ENCODE measurements at places on chromosomes 11 and 22.
A peak's percentile ranks its signal among the peaks of the same experiment; 100 is the strongest.

DNA sequence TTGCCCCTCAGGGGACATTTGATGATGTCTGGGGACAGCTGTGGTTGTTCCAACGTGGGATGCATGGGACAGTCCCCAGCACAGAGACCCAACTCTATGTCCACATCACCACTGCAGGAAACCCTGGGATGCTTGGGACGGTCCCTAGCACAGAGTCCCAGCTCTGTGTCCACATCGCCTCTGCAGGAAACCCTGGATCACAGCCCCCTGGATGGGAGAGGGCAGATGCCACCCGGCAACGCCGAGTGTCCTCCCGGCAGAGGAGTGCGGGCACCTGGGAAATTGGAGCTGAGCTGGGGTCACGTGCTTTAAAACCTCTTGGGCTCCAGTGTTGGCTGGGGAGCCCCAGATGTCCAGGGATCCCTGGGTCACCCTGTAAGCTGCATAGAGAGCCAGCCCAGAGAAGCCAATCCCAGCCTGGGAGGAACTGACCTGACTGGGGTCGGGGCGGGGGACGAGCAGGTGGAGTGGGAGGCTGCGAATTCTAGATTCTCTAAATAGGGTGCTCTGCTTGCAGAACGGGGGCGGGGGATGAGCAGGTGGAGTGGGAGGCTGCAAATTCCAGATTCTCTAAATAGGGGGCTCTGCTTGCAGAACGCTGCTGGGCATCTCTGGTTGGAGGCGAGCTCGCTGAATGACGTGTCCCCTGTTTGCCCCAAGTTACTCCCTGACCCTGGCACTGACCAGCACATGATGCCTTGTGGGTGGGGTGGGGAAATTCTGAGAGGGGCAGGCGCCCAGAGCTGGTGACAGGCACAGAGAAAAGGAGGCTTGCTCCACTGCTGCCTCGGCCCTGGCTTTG is 1197.8 kb downstream of the BRD1 start:
- DNase-seq: no peak

GRCh38 chr11:47408598-47409439 is 429 bp downstream of the SLC39A13 start:
- peak; percentile 36 for DNase-seq

- DNase-seq: no peak
These were observed 274.2 kb downstream of the CASP12 start for GRCh38 chr11:104624021-104624420.

DNA sequence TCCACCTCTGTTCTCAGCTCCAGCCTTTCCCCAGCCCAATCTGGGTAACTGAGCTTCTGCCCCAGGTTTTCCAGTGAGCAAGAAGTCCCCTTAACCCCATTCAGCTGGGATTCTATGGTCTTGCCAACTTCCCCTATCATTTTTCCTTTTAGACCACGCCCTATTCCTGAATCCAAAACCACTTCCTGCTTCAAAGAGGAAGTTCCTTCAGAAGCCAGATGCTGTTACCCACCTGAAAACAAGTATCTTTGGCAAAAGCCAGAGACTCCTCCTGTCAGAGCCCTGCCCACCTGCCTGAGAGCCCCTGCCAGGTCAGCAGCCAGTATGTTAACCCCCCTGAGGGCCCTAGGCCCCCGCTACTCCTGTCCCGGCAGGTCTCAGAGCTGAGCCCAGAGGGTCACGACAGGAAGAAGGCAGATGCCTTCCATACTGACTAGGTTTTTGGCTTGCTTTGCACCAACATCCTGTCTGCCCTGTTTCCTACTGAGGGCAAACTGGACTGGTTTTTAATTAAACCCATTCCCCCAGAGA is 20.3 kb upstream of the MICAL2 start:
- DNase-seq: peak; percentile 60

GRCh38 chr11:85137597-85137996 is 489.5 kb downstream of the DLG2 start:
- no peak for DNase-seq

GRCh38 chr11:33778675-33779074 is 4.4 kb upstream of the FBXO3 start:
- no peak for DNase-seq

- peak; percentile 26 for DNase-seq
These were observed 28.5 kb downstream of the LRRC74B start for GRCh38 chr22:21074102-21074715.

Measured in Calu3 (cell line).